ENCODE measurements at places on chromosomes 3 and 15.

- no peak for DNase-seq
Measured at GRCh38 chr15:39317225-39317624, 263.7 kb upstream of the THBS1 start.

DNA sequence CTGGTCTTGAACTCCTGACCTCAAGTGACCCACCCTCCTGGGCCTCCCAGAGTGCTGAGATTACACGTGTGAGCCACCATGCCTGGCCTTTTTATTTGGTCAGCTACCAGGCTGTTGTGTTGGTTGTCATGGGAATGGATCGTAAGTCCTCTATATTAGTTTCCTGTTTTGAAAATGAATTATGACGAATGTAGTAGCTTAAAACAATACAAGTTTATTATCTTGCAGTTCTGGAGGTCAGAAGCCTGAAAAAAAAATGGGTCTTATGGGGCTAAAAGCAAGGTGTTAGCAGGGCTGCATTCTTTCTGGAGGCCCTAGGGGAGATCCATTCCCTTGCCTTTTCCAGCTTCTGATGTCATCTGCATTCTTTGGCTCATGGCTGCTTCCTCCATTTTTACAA, 25.1 kb upstream of the HERC1 start:
- DNase-seq, result no peak

- no peak for DNase-seq
Measured at GRCh38 chr15:81115054-81115939, 18.8 kb upstream of the CFAP161 start.

- DNase-seq, result no peak
Measured at GRCh38 chr15:101035611-101036010, 116.5 kb downstream of the LRRK1 start.

- no peak for DNase-seq
Measured at GRCh38 chr15:40336744-40337122, 4.0 kb downstream of the CCDC9B start.

GRCh38 chr3:159951540-159951939, 37.1 kb upstream of the IL12A start:
- DNase-seq, result no peak

DNA sequence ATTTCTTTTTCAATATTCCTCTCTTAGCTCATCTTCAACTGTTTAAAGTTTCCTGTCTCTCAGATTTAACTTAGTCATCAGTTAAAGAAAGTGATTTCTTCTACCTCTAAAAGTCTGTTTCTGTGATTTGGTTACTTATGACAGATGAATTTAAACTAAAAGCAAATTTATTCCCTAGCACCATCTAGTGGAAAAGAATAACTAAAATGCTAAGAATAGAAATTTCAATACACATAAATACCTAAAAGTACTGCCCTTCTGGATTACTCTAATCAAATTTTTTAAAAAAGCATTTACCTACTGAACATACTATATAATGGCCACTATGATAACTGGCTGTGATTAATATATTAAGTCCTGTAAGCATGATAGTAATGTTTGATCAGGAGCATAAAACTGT, 14.0 kb upstream of the ZCWPW2 start:
- no peak for DNase-seq

DNA sequence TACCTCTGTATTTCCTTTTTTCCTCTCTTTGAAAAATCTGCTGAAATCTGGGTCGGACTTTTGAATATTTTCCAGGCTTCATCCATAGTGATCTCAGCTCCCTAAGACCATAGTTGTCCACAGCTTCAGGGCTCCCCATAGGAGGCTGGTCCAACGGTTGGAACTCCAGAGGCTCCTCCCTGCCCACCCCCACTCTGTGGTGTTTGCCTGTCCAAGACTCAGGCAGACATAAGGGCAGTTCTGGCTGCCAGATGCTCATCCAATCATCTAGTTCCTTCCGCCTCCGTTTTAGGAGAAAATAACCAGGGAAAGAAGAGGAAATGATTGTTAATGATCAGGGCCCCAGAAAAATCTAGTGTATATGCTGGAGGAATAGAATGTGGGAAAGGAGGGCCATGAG, 27.9 kb upstream of the PRTG start:
- no peak for DNase-seq

GRCh38 chr15:31343831-31344230, 17.2 kb downstream of the KLF13 start:
- DNase-seq, result no peak

- DNase-seq, result no peak
Measured at GRCh38 chr3:134201201-134202130, 49.2 kb downstream of the RYK start.

DNA sequence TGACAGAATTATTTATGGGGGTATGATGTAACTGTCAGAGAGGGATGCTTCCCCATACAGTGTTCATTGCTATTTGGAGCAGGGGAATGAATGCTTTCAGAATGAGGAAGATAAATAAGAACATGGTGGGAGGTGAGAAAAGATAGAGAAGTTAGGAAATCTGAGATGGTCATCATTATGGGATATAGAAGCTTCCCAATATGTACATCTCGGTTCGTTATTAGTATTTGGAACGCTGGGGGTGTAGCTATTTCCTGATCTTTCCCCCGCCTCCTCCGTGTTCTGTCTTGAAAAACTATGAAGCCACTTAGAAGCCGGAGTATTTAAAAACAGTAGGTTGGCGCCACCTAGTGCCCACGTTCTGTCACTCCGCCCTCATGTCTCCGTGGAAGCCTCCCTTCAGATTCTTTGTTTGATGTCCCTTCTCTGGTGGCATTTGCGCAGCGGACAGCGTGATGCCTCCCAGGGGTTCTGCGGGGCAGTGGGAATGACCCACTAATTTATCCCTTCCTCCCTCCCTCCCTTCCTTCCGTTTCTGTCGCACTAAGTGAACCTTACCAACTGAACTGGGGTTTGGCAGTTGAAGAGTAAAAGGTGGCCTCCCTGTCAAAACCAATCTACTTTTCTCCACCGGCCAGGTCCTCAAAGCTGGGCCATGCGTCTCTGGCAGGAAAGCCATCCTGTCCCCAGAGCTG, 184.5 kb downstream of the FEZF2 start:
- DNase-seq, result peak; percentile 67

DNA sequence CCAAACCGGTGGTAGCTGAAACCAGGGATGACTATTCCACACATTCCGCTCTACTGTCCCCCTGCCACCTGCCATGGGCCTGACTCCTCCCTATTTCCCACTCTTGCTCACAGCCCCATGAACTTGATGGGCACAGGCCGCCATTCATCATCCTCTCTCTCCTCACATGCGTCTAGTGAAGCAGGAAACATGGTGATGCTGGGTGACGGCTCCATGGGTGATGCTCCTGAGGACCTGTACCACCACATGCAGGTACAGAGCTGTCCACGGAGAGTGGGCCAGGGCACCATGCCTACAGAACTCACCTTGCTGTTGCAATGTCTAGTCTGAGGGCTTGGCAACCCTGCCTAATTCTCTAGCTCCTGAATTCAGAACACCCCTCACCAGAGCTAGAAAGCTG, 23.3 kb upstream of the MANF start:
- no peak for DNase-seq

DNA sequence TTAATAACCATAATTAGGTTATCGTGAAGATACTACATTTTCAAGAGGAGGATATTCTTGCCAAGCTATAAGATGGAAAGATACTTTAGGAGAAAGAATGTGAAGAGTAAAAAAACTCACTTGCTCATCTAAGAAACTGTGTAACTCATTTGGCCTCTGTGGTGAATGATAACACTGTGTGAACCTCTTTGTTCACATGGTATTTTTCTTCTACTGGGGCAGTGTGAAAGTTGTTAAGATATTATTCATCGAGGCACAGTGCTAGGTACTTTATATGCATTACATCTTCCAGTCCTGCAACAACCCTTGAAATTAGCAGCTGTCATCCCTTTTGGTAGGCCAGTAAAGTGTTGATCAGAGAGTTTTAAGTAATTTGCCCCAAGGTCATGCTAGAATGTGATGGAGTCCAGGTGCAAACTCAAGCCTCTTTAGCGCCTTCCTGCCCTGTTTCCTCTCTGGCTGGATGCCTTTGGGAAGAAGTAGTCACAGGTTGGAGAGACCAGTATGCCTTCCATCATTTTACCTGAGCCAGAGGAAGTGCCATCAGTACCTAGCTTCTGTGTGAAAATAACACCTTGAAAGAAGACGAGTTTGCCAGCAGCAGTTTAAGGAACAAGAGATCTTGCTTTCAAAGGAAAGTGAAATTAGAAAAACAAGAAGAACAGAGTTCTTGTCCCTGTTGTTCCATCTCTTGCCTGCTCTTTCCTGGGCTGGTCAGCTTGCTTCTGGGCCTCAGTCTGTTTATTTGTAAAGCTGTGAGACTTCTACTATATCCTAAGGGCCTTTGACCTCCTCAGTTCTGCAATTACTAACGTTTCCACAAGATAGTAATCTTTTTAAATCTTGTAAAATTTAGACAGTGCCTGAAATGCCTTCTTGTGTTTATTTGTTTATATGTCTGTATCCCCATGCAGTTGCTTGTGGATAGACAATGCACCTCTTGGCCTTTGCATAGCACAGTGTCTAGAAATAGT, 179.3 kb downstream of the FNDC3B start:
- DNase-seq, result no peak

- no peak for DNase-seq
Measured at GRCh38 chr3:148755570-148755969, 57.9 kb downstream of the AGTR1 start.

GRCh38 chr3:108822123-108822897, at the start of gene TRAT1:
TSS of gene TRAT1 (plus strand) at chr3:108822786. CDS start at chr3:108822928, 142 bp downstream.
- no peak for DNase-seq

GRCh38 chr3:37127340-37127739, 47.0 kb downstream of the LRRFIP2 start:
- DNase-seq, result no peak

GRCh38 chr3:48634661-48635221, 520 bp downstream of the SLC26A6 start:
- DNase-seq, result peak; percentile 36

- DNase-seq, result no peak
Measured at GRCh38 chr3:184776916-184777315, 35.0 kb upstream of the VPS8 start.

DNA sequence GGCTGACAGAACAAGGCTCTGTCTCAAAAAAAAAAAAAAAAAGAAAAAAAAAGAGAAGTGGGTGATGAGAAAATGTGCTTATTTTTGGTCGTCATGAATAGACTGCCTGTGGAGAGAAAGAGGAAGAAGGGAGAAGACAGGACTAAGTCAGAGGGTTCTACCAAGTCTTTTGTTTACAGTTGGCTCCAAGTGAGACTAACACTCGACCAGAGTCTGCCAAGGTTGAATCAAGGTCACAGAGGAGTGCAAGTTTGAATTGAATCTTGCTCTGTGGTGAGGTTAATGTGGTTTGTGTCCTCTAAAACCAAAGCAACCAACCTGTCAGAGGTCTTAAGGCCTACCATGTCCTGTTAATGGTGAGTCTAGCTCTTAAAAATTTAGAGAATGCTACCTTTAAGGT, 334.1 kb upstream of the GRM7 start:
- no peak for DNase-seq
